ENCODE measurements at places on chromosomes 3 and 15. TPM values are rescaled to one million over a fixed set of nuclear protein-coding genes. Genes with fewer than 3 reads are reported as not detected.

Gene SYNPR
- not detected for total RNA-seq

DNA sequence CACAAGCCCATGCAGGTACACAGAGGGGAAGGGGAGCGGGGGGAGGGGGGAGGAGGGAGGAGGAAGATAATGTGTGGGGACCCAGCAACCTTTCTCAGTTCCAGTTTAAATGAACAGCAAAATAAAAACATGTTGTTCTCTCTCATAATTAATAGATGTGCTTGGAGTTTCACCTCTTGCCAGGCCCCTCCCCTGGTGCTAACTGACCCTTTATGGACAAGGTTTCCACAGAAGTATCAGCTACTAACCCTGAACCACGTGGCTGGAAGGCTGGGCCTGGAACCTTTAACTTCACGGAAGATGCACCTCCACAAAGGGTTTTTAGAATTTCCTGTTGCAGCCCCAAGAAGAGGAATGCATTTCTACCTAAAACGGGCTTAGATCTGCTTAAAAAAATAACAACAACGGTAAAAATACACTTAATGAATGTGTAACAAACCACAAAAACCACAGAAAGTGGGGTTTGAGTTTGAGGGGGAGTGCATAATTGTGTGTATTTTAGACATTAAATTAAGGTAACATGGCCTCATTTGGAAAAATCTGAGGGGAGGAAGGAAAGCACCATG is 14.8 kb upstream of the SMAD3 start:
- DNase-seq = no peak

- no peak for DNase-seq
Measured at GRCh38 chr3:72050771-72051170, 265.8 kb upstream of the PROK2 start.

DNA sequence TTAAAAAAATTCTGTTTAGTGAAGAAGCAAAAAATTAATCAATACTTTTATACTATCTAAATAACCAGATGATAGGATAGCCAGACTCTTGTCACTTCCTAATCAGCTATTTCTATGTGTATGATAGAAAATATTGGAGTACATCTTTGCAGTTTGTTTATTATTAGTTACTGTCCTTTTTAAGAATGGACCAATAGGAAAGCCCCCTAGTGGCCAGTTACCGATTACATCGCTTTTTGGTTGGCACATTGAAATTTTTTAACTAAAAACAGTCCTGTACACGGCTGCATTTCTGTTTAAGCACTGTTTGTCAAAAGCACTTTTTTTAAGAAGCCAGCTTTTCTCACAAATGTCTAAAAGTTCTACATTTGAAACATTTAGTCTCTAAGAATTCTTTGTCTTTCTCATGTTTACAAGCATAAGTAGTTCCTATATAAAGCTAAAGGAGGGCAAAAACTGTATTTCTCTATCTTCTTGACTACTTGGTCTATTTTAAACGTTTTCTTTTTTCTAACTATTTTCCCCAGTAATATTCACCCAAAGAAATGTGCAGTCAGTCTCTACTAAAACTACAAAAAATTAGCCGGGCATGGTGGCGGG is 253.2 kb upstream of the LRTM1 start:
- DNase-seq = no peak

GRCh38 chr15:58269455-58270414 is 131.6 kb downstream of the AQP9 start:
- no peak for DNase-seq
